CD4-positive, alpha-beta T cell treated with Interleukin-2 at 100 ng/mL for 4 hours (primary cell): ENCODE measurements at places on chromosomes 12 and 14.

DNA sequence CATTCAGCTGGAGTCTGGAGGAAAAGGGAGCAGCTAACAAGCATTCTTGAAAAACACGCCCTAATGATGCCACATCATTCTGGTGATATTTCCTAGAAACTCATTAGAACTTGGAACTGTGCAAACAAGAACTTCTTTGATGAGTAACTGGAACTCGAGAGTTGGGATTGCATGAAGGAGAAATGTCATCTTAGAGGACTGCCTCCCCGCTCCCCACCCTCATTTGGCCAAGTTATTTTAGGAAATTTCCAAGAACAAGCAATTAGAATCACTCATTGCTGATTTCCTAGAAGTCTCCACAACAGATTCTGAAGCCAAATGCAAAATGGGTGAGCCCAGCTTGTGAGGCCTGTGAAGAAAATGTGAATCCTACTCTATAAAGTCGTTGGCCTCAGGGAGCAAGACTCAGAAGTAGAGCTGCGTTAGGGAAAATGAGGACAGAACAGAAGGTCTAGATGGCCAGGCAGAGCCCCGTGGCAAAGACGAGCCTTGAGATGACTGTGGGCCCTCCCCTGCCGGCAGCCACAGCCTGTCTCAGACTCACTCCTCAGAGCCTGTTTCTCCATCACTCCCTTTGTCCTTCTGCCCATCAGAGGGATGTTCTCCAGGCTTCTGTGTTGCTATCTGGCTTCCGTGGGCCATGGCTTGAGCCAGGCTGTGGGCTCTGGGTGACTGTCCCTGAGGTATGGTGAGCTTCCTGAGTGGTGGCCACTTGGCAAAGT is 38.4 kb downstream of the RTL1 start:
- no peak for DNase-seq

GRCh38 chr12:79566452-79567174 is 124.2 kb downstream of the PAWR start:
- DNase-seq, result no peak

DNA sequence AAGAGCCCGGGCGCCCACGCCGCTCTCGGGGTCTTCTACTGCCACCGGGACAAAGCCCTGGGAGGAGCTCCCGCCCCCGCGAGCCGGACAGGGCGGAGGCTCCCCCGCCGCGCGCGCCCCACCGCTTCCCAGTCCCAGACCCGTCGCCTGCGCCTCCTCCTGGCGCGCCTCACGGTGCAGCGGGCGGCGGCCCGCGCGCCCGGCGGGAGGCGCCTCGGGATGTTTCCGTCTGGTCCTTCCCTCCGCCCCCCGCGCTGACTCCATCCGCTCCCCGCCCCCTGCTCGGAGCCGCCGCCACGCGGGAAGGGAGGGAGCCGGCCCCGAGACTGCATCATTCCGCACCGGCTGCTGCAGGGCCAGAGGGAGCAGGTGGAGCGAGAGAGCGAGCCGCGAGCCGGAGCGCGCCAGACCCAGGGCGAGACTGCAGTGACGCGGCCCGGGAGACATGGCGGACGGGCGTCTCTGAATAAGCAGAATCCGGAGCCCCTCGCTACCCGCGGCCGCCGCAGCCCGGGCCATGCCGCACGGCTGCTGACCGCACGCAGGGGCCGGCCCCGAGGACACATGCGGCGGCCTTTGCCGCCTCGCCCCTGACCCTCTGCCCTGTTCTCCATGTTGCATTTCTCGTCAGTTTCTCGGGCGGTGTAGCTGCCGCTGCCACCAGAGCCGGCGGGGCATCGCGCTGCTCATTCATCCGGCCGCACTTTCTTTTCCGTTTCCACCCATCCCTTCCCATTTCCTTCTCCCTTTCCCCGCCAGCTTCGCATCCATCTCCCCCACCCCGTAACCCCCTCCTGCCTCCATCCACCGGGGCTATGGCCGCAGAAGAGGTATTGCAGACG is at the start of gene BICD1:
TSS of gene BICD1 (plus strand) at position 331 of the 842 bp plus-strand sequence. CDS start at position 816, 485 bp downstream.
- peak; percentile 72 for DNase-seq

DNA sequence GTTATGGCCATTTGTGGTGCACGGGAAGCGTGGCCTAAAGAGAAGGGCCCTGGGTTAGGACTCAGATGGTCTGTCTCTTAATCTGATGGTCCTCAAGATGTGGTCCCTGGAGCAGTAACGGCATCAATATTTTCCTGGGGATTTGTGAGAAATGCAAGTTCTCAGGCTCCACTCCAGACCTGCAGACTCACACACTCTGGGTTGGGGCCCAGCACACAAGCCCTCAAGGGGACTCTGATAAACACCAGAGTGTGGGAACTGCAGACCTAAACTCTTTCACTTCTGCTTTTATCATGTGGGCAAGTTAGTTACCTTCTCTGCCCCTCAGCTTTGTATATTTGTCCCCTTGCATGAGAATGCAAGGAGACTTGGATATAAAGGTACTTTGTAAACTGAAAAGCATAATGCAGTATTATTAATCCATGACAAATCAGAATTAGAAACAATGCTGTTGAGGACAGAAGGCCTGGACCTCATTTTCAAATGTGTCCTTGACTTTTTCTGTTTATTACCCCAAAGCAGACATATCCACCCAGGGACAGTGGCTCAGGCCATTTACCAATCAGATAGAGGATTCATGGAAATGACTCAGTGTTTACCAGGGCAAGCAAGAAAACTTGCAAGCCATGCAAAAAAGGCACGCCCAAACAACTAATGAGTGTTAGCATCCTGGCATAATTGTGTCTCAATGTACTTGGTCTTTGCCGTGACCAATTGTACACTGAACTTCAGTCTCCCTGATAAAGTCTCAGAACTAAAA is 157.0 kb downstream of the ASCL1 start:
- no peak for DNase-seq

DNA sequence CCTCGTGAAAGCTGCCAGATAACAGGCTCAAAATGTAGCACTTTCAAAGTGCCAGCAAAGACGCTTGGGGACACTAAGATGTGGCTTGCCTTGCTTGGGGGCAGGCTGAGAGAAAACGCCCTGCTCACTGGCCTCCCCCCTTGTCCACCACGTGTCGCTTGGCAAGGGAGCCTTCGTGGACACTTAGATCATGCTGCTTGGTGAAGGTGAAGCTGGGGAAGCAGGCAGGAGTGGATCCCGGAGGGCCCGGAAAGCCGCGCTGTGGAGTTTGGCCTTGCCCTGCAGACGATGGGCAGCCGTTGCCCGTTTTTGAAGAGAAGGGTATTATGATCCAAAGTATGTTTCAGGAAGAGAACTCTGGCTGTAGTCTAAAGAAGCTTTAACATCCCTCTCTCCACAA is 53.4 kb upstream of the BDKRB2 start:
- no peak for DNase-seq

DNA sequence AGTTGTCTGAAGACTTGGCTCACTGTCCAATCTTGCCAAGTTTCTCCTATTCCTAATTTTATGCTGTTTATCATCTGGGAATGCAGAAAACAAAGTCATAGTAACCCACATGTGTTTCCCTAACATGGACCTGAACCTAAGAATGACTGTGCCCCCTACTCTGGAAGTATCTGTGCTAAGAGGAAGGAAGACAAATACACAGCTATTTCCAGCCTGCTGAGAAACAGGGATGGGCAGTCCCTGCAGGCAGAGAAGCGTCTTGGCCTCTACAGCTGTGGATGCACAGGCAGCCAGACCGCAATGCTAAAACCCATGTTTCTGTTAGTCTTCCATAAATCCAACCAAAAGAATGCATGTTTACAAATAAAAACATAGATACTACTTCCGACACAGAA is 56.2 kb downstream of the DUSP16 start:
- DNase-seq, result no peak

- DNase-seq, result no peak
Observed at GRCh38 chr14:35628989-35629388, 95.0 kb downstream of the INSM2 start.

- DNase-seq, result no peak
Observed at GRCh38 chr12:52127683-52128450, 48.4 kb downstream of the SMIM41 start.

DNA sequence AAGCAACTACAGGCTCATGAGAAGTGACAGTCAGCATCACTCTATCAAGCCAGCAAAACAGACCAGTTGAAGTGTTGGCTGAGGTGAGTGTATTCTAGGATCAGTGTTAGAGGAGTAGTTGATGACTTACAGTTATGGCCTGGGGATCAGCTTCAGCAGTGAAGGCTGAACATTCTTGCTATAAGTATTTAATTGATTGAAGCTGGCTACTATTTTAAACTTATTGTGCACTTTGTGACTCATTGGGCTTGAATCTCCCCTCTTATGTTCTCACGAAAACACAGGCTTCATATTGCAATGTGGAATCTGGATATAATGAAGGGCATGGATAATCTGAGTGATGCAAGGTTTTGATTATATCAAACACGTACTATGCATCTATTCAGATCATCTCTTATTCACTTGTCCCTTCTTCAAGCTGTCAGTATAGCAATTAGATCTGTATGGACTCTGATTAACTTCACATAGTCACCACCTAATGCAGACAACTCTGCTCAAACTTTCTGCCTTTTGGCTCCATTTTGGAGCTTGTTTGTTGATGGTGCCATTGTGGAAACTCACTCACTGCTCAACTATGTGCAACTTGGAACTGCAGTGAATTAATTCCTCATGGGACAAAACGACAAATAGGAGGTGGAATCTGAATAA is 309.2 kb downstream of the SLC16A7 start:
- no peak for DNase-seq

DNA sequence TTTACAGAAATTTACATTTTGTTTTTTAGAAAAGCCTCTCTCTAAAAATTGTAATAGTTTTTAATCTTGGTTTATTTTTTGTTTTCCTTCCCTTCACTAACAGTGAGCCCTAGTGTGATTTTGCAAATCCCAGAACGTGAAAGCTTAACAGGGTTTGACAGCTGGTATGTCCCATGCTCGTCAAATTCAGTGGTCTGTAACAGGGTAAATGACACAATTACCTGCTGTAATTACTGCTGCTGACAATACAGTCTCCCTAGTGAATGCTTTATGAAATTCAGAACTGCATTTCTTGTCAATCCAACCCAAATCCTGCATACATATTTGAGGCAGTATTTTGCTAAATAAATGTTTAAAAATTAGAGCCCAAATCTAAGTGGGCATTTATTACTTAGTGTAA is 249.2 kb downstream of the NELL2 start:
- DNase-seq, result no peak

GRCh38 chr12:96354326-96354725 is 45.9 kb downstream of the CDK17 start:
- DNase-seq, result no peak

GRCh38 chr12:58566599-58566998 is 353.7 kb downstream of the LRIG3 start:
- no peak for DNase-seq

DNA sequence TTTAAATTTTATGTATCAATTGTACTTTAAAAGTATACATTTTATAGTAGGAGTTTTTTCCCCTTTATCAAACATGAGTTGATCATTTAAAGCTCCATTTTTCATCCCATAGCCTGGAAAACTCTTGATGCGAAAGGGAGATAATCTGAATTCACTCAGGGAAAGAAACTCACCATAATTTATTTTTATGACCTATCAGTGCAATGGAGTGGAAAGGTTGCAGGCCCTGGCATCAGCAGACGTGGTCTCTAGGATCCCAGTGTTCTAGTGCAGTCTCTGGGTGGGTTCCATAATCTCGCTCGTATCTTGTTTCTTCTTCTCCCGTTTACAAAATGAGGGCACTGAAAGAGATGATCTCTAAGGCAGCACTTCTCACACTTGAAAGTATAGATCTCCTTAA is 85.0 kb downstream of the PTGER2 start:
- DNase-seq, result no peak
